ENCODE measurements at places on chromosomes 16 and 17.

GRCh38 chr17:78062596-78062995 lies 66.0 kb downstream of the TMC6 start:
- no peak for DNase-seq

DNA sequence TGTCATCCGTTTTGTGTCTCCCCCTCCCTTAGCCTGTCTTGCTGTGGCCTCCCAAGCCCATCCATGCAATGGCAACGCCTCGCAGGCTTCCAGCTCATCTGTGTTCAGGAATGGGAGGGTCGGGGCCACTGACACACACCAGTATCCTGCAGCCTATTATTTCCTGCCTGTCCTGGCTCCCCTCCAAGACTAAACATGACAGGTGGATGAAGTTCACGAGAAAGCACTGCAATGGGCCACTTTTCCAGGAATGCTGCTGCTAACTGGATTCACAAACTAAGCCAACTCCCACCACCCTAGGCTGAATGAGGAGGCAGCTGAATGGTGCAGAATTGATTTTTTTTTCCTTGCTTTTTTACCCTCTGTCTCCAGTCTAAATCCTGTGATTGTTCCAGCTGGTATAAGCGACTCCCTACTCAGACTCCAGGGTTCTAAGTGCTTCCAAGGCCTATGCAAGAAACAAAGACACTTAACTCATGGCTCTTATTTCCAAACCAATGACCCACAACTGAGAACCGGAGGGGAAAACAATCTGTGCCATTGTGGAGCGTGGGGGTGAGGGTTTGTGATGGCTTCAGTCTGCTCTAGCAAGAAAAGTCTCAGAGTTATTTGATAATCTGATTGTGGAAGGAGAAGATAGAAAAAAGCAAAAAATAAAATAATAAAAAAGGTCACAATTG lies 23.3 kb downstream of the TMEM100 start:
- DNase-seq, result no peak

DNA sequence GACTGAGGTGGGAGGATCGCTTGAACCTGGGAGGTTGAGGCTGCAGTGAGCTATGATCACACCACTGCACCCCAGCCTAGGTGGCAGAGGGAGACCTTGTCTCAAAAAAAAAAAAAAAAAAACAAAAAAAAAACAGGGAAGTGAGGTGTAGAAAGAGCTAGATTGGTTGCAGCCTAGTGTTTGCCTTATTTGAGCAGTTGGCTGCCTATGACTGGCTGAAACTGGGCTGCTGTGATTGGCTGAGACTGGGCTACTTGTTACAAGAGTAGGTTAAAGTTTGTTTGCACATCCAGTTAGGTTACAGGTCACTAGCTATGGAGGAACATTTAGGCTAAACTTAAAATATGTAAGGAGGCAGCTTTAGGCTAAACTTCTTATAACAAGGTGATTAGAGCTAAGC lies 5.7 kb downstream of the DHRS7B start:
- DNase-seq, result no peak

DNA sequence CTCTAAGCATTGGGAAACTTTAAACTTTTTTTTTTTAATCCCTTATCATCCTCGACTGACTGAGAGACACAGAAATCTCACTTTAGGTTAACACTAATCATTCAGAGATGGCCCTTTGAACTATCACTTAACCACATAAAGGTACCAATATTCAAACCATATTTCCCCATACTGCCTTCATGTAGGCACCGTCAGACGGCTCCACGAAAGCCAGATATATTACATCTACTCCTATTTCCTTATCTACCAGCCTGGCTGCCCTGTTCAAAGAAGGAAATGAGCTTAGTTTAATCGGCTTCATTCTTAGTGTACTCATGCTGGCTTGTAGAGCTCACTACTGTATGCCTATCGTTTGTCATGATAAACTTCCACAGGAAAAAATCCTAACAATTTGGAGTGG lies 270.9 kb downstream of the CEP112 start:
- DNase-seq, result no peak

DNA sequence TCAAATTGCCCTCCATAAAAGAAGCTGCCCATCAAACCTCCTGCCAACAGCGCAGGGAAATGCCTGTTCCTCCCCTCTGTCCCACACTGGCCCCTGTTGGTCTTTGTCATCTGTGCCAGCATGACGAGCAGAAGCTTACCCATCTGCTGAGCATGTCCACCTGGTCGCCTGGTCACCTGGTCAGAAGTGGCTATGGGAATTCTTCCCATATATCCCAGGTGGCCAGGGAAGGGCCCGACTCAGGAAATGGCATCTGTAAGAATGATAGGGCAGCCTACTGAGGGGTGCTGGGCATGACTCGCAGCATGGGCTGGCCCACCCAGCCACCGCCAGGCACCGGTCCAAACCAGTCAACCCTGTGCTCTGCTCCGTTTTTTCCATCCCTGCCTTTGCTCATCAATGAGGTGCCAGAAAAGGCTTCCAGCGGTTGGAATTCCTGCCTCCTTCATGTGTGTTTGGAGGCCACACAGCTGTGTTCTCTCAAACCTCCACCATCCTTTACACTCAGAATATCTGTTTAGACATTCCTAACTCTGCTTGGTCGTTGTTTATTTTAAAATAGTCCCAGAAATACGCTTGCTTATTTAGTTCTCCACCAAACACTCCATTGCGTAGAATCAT lies 145.2 kb downstream of the CLEC16A start:
- peak; percentile 41 for DNase-seq

GRCh38 chr17:64115822-64116534 lies 14.0 kb downstream of the ERN1 start:
- DNase-seq, result no peak

DNA sequence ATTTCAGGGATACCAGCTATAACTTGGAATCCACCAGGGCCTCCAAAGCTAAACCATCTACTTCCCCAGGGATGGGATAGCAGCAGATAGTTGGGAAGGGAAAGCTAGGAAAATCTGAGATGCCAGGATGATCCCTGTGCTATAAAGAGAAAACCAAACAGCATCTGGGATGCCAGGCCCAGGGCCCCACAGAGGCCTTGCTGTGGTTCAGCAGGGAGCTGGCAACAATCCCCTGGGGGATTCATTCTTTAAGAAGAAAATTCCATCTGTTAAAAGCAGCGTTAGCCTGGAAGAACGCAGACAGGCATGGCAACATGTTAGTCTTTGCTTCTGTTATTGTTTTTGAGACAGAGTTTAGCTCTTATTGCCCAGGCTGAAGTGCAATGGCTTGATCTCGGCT lies 16.6 kb downstream of the MYO18A start:
- DNase-seq, result no peak

- DNase-seq, result no peak
Observed at GRCh38 chr17:42200706-42201457, 6.6 kb upstream of the GHDC start.

GRCh38 chr16:57069053-57069452 lies 23.3 kb upstream of the CPNE2 start:
- no peak for DNase-seq

- no peak for DNase-seq
Observed at GRCh38 chr16:54327609-54328008, 41.0 kb upstream of the IRX3 start.

- no peak for DNase-seq
Observed at GRCh38 chr17:54626146-54626703, 274.4 kb upstream of the TOM1L1 start.

GRCh38 chr17:7208027-7208571 lies 11.5 kb downstream of the DLG4 start:
- no peak for DNase-seq

GRCh38 chr17:72358465-72358864 lies 237.6 kb downstream of the SOX9 start:
- no peak for DNase-seq

- no peak for DNase-seq
Observed at GRCh38 chr16:1519831-1520230, 13.6 kb upstream of the TMEM204 start.

DNA sequence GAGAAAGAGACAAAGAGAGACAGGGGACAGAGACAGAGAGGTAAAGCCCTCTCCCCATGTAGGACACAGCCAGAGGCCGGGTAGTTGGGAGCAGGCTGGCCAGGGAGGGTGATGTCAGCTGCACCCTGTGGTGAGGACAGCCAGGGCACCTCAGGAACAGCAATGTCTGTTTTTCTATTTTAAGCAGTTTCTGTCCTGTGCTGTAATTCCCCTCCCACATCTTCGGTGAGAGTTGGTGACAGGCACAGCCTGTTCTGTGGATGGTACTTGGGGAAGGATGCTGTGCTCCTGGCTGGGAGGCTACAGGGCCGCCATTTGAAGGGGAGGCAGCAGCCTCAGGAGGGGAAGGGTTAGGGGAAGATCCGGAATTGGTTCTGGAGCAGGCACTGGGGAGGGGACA lies 163.5 kb downstream of the SDK2 start:
- no peak for DNase-seq

- DNase-seq, result no peak
Observed at GRCh38 chr17:37133136-37133535, 184.4 kb downstream of the AATF start.

GRCh38 chr16:80580109-80580832 lies 39.5 kb downstream of the DYNLRB2 start:
- DNase-seq, result peak; percentile 45

GRCh38 chr17:38724337-38724988 lies 5.7 kb upstream of the CISD3 start:
- peak; percentile 80 for DNase-seq

DNA sequence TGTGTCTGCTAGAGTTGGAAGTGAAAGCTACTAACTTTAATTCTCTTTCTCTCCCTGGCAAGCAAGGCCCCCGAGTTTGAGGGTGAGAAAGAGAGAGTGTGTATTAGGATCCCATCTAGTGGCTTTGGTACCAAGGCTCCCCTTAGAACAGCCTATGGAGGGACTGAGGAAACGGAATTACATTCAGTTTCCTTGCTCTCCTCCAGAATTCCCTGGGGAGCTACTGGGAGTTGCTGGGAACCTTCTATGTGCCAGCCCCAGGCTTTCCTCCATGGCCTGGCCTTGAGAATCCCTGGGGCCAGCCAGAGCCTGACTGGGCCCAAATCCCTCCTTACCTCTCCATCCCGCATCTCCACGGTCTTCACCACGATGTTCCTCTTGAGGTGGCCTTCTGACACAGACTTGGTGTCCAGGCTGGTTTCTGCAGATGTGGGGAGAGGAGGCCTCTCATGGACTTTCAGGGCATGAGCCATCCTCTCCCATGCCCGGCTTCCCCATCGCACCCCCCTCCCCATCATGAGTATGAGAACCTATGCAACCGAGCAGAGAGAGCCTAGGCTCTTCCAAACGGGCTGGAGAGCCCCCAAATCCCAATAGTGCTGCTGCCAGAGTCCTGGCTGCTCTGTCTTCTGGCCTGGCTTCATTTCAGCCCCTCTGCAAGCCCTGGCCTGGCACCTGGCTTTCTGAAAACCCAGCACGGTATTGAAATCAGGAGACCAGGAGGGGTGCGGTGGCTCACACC lies 7.4 kb downstream of the GFAP start:
- DNase-seq, result no peak

GRCh38 chr17:20968913-20969616 lies 73.7 kb downstream of the USP22 start:
- DNase-seq, result no peak

DNA sequence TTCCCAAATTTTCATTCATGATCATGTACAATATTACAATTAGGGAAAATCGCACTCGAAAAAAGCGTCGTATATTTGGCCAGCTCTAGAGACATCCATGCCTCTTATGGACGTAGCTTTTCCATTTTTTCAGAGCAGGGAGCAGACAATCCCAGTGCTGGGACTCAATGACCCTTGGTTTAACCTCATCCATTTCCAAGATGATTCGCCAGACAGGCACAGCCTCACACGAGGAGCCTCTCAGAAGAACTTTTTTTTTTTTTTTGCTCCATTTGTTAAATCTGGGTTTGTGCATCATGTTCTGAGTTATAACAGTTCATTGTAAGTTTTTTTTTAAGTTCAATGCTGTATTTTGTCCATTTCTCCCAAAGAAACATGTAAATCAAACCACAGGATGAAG lies 92.1 kb downstream of the ZDHHC7 start:
- DNase-seq, result no peak

DNA sequence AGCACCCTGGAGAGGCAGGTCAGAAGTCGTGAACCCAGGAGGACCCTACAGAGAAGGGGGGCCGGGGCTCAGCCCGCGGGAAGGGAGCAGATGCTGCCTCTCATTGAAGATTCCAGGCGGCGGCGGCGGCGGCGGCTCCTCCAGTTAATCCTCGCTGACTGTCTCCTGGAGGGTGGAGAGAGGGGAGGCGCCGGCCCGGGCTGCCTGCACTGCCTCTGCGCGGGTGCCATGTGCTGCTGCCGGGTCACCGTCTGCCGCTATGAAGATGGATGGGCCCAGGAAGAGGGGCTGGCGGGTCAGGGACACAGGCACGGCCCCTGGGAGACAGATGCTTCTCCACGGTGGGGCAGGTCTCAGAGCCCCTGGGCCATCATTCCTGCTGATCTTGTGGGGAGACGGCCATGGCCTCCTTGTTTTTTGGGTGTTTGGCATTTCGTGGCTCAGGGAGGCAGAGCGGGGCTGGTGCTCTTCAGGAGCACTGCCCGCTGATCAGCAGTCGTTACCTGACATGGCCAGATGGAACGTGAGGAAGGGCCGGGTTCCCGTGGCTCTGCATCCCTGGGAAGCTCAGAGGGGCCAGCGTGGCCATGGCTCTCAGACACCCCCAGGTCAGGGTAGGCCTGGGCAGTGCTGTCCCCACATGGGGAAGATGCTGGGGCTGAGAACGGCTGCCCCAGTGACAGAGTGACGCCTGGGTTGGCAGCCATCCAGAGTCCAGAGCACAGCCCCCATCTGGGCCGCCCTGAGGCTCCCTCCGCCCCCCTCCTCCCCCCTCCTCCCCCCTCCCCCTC lies 36.1 kb downstream of the GINS2 start:
- DNase-seq, result no peak

DNA sequence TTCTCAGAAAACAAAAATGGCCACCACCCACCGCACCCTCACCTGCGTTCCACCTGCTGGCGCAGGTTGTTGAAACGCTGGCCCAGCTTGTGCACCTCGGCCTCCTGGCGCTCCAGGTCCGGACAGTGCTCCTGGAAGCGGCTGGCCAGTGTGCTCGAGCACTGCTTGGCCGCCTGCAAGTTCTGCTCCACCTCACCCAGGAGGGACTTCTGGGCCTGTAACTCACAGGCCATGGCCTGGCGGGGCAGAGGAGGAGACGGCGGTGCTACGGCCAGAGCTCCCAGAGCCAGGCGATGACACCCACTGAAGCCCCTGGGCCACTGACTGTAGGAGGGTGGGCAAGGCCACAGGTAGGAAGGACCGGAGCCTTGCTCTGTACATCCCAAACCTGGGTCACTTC lies 43.4 kb downstream of the UBN1 start:
- DNase-seq, result no peak

- DNase-seq, result peak; percentile 75
Observed at GRCh38 chr17:82212331-82213250, at the start of gene CCDC57. Gene CCDC57, minus strand, starts transcription at chr17:82212842. Its CDS starts 10,898 bp downstream, at chr17:82201944.

GRCh38 chr16:50610331-50611262 lies 62.4 kb downstream of the NKD1 start:
- no peak for DNase-seq
